ENCODE measurements at places on chromosomes 4 and X.

- DNase-seq = peak; percentile 87
Observed at GRCh38 chrX:115023139-115023538, 5.7 kb upstream of the IL13RA2 start.

DNA sequence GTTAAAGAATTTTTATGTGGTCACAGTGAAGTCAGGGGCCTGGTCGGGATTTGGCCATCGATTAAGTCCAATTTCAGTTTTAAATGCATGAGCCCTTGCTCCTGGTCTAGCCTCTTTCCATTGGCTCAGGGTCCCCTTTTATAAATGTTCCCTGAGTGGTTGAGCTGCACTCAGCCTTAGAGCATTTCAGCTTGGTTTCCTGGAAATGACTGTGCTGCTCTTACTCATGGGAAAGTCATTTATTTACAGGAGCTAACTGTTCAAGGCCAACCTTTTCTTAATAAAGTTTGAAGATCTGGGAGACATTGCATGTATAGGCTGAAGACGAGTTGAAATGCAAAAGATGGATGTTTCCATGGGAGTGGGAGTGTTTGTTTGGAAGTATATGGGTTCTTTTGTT is 98.8 kb upstream of the CLNK start:
- peak; percentile 83 for DNase-seq

DNA sequence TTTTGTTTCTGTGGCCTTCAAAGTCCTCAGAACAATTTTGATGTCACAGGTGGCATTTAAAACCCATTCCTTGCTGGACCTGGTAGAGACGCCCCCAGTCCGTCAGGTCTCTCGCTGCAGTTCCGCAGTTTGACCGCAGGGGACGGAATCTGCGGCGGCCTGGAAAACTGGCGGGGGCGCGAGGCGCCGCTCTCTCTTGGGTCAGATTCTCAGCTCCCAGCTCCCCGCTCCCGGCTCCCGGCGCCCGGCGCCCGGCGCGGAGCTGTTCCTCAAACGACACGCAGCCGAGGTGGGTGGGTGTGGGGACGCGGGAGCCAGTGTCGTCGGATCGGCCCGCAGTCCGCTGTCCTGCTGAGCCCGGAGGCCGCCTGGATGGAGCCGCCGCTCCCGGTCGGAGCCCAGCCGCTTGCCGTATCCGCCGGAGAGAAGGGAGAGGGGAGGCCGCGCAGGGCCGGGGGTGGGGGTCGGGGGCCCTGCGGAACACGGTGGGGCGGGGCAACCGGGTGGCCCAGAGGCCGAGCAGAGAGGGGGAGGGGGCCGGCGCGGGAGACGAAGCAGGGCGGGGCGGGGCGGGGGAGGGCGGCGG is at the start of gene OCRL:
OCRL (plus strand) TSS at position 192 of the 586 bp plus-strand sequence; CDS start at position 373, 181 bp downstream.
- peak; percentile 57 for DNase-seq

DNA sequence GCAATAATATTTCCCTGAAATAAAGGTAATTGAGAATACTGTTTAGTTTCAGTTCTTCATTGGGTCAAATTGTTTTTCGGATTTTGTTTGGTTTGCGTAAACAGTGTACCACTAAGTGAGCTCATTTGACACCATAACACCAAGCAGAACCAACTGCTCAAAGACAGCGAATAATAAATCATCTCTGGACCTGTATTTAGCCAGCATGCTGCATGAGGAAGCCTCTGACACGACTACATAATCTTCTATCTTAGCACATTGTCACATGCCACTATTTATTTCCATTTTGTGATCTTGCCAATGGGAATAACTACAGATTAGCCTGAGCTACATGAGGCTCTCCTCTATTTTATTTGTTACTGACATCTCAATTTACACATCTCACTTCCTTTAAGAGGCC is 12.1 kb upstream of the PRKG2 start:
- DNase-seq = no peak

DNA sequence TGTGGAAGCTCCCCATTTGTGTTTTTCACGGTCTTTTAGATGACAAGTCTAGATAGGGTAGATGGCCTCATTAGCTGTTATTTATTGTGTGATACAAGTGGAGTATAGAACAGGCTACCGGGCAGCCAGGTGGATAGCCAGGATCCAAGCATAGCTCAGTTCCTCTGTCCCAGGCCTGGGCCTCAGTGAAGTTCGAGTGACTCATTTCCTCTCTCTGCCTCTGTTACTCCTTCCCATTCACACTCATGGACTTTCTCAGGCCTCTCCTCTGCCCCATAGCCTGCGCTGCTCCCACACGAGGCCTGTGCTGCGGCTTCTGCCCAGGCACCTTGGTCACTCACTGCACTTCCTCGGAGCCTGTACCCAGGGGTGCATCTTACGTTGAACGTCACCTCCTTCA is 54.5 kb downstream of the TENM3 start:
- no peak for DNase-seq

DNA sequence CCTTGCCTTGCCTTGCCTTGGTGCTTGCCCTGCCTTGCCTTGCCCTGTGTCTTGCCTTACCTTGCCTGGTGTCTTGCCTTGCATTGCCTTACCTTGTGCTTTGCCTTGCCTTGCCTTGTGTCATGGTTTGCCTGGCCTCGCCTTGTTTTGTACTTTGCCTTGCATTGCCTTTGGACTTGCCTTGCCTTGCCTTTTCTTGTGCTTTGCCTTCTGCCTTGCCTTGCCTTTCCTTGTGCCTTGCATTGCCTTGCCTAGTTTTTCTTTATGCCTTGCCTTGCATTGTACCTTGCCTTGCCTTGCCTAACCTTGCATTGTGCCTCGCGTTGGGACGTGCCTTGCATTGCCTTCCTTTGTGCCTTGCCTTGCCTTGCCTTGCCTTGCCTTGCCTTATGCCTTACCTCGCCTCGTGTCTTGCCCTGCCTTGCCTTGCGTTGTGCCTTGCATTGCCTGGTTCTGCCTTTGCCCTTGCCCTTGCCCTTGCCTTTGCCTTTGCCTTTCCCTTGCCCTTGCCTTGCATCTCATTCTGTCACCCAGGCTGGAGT is 82.8 kb downstream of the TAB3 start:
- DNase-seq = no peak

DNA sequence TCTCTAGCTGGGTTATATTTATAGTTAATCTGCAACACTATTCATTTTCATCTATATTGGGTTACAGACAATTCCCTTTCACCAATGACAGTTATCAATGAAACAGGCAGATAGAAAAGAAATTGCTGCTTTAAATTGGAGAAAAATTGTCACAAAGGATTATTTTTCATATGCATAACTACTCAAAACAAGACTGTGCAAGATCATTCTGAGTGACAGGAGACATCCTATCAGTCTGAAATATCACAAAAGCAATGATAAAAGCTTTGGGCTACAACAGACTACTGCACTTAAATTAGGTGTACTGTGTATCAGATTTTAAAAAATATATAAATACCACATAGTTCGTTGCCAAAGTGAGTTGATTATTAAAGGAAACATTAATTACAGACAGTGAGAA is 722.6 kb downstream of the ARAP2 start:
- DNase-seq = no peak

- DNase-seq = peak; percentile 46
Observed at GRCh38 chr4:67549123-67549522, 3.8 kb upstream of the CENPC start.

GRCh38 chrX:149987613-149988012 is 49.3 kb upstream of the EOLA2 start:
- no peak for DNase-seq

GRCh38 chr4:88527787-88528186 is 4.2 kb upstream of the PYURF start:
- no peak for DNase-seq

- DNase-seq = no peak
Observed at GRCh38 chr4:66486068-66486467, 815.8 kb upstream of the EPHA5 start.

GRCh38 chr4:15777697-15778288 is 335 bp upstream of the CD38 start:
- DNase-seq = no peak

DNA sequence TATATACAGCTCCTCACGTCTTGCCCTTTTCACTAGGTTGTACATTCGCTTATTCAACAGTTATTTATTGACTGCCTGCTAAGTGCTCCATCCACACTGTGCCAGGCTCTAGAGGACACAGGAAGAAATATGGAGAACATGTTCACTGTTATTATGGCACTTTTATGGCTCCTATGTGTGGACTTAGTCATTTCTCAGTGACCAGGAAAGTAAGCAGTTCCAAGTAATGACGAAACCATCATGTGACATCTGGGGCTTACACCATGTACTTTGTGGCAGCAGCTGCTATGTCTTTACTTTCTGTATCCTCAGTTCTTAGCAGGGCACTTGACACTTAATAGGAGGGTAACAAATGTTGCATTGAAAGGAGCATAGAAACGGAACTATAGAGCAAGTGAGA is 278.0 kb downstream of the ANK2 start:
- peak; percentile 14 for DNase-seq

- peak; percentile 45 for DNase-seq
Observed at GRCh38 chr4:83150653-83151330, 36.3 kb upstream of the PLAC8 start.

- no peak for DNase-seq
Observed at GRCh38 chr4:152927737-152928136, 8.4 kb upstream of the FHDC1 start.

GRCh38 chrX:118571836-118572235 is 76.2 kb downstream of the DOCK11 start:
- DNase-seq = peak; percentile 44

DNA sequence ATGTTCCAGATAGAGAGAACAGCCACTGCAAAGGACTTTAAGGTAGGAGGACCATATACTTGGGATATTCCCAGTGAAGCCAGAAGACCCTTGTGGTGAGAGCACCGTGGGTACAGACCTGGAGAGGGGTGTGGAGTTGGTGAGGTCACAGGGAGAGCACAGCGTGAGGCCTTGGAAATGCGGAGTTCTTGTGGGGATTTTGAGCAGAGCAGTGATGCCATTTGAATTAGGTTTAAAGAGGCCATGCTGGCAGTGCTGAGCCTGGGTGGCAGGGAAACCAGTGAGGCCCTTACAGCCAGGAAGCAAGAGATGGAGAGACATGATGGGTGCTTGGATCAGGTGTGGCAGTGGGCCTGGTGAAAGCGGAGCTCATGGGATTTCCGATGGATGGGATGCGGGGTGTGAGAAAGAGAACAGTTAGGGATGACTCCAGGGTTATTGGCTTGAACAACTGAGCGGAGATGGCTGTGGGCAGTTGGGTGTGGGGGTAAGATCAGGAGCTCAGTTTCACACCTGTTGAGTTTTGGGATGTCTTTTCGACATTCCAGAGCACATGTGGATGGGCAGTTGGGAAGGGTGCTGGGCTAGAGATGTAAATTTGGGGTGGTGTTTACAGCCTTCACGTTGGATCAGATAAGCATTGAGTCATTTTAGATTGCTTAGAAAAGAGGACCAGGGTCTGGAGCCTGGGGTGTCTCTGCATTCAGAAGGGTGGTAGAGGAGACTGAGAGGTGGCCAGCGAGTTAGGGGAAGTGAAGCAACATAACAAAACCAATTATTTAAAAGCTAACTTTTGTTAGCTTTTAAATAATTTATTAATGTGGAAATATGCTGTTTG is 68.9 kb downstream of the TMEM131L start:
- DNase-seq = no peak

- DNase-seq = peak; percentile 75
Observed at GRCh38 chr4:74394476-74395136, 29.7 kb downstream of the EREG start.

- no peak for DNase-seq
Observed at GRCh38 chr4:103197765-103198110, 405 bp downstream of the CENPE start.

DNA sequence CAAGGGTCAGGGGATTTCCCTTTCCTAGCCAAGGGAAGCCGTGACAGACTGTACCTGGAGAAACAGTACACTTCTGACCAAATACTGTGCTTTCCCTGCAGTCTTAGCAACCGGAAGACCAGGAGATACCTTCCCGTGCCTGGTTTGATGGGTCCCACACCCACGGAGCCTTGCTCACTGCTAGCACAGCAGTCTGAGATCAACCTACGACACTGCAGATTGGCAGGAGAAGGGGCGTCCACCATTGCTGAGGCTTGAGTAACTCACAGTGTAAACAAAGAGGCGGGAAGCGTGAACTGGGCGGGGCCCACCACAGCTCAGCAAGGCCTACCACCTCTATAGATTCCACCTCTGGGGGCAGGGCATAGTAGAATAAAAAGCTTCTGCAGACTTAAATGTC is 48.7 kb upstream of the SRD5A3 start:
- no peak for DNase-seq

DNA sequence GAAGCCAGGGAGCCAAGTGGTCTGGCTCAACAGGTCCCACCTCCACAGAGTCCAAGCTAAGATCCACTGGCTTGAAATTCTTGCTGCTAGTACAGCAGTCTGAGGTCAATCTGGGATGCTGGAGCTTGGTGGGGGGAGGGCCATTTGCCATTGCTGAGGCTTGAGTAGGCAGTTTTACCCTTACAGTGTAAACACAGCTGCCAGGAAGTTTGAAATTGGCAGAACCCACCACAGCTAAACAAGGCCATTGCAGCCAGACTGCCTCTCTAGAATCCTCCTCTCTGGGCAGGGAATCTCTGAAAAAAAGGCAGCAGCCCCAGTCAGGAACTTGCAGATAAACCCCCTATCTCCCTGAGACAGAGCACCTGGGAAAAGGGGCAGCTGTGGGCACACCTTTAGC is 84.9 kb downstream of the EDA2R start:
- no peak for DNase-seq

DNA sequence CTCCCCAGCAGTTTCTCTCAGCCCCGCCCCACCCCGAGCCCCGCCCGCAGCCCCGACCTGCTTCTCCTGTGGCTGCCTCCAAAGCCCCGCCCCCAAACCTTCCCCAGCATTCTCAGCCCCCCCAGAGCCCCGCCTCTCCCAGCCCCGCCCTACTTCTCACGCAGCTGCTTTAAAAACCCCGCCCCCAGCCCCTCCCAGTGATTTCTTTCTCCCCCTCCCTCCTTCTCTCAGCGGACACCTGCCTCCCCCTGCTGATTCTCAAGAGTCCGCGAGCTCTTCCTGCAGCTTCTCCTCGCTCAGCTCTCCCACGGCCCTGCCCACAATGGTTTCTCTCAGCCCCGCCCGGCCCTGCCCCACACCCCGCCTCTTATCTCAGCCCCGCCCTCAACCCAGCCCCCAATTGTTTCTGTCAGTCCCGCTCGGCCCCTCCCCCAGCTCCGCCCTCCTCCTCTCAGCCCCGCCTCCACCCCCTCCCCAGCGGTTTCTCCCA is 636 bp upstream of the EOLA1 start:
- DNase-seq = peak; percentile 86

DNA sequence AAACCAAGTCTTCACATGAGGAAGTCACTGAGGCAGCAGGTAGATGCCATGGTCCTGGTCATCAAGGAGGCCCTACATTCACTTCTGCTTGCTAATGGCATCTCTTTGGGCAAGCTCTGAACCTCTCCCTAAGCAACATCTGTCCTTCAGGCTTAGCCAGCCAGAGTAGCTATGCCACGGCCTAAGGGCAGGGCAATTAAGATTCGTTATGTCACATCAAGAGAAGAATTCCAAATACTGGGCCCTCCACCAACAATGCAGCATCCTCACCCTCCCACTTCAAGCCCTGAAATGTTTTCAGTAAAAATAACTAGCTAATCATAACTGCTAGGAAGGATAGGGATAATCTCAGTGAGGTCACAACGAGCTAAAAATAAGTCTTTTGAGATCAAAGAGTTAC is 120.7 kb upstream of the HCCS start:
- no peak for DNase-seq

GRCh38 chrX:148691456-148691855 is 191.0 kb downstream of the AFF2 start:
- peak; percentile 3 for DNase-seq
